ENCODE measurements at places on chromosomes 5 and 9.

- no peak for DNase-seq
Measured at GRCh38 chr5:11675184-11675583, 229.1 kb downstream of the CTNND2 start.

DNA sequence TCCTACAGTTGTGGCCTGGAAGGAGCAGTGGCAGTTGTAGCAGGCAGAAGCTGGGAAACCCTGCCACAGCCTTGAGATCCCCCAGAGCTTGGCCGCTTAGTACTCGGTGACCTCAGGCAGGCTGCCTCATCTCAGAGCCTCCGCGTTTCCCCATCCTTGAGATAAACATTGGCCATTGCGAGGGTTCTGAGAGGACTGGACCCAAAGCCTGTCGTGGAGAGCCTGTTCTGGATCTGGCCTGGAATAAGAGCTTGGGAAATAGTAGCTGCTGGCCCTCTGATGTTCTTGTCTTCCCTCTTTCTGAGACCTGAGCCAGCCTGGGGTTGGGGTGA, 1.3 kb downstream of the MIGA2 start:
- peak; percentile 46 for DNase-seq

GRCh38 chr5:138789771-138790242, 36.6 kb downstream of the CTNNA1 start:
- DNase-seq, result peak; percentile 43

DNA sequence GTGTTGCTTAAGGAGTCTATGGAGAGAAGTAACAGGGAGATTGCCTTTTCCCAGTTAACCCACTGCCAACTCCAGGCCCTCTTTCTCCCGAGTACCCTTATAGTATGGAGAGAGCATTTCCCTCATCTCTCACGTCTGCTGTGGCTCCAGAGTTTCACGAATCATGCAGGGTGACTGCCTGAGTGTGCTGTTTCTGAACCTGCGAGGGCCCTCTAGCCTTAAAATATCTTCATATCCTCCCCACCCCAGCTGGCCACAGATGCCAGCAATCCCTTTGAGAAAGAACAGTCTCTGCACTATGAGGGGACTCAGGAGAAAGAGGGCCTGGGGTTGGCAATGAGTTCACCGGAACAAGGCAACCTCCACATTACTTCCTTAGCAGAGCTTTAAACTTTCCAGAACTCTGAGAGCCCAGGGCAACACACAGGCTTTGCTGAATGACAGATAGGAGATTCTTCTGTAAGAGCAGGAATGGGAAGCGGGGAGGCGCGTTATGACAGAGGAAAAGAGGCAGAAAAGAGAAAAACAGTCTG, 81.6 kb upstream of the ANKH start:
- DNase-seq, result no peak

GRCh38 chr9:37187713-37188439, 67.5 kb downstream of the ZCCHC7 start:
- no peak for DNase-seq

- DNase-seq, result no peak
Measured at GRCh38 chr5:154049636-154050035, 10.9 kb downstream of the MFAP3 start.

- DNase-seq, result no peak
Measured at GRCh38 chr5:127254729-127255284, 35.8 kb upstream of the MEGF10 start.

DNA sequence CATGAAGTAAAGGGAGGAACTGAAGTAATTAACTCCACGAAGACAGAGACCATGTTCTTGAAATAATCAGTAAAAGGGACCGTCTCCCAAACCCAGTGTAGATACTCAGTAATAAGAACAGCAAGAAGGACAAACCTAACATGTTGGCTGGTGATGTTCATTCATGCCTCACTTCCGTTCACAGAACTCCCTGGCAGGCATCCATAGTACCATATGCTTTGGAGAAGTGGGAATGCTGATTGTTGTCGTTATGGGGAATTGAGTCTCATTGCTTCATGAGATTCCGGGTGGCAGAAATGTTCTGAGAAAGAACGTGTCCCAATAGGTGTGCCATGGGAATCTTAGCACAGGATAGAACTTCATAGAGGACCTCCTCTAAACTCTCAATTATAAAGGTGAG, 452.3 kb downstream of the ZSWIM6 start:
- DNase-seq, result no peak

- DNase-seq, result no peak
Measured at GRCh38 chr5:159833846-159834245, 82.4 kb upstream of the ADRA1B start.

- no peak for DNase-seq
Measured at GRCh38 chr5:144365885-144366284, 195.2 kb downstream of the KCTD16 start.

DNA sequence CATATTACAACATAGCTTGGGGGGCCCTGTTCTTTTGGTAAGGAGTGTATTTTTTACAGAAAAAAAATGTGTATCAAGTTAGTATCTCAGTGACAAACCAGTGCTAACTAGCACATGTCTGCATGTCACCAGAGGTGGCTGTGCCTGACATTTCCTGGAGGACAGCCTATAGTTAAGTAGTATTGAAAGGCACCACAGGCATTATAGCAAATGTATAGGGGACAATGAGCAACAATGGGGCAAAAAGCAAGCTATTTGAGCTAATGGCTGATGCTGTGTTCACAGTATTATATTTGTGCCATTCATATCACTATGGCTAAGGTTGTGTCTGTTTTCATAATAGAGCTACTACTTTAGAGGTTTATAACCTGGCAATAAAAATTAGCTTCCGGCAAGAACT, 1644.0 kb downstream of the MAT2B start:
- DNase-seq, result no peak

- DNase-seq, result no peak
Measured at GRCh38 chr5:139872052-139872766, 76.6 kb downstream of the PSD2 start.

DNA sequence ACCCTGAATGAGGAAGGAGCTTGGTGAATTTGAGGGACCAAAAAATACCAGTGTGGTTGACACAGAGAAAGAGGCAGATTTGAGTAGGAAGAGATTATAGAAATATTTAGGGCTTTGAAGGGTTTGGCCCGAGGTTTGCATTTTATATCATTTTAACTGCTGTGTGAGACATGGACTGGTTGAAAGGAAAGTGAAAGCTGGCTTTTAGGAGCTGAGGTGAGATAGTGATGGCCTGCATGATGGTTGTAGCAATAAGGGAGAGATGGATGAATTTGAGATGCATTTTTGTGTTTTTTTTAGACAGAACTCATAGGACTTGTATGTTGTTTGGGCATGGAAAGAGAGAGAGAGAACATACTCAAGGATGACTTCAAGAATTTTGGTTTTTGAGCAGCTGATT, 21.7 kb downstream of the FER start:
- no peak for DNase-seq

DNA sequence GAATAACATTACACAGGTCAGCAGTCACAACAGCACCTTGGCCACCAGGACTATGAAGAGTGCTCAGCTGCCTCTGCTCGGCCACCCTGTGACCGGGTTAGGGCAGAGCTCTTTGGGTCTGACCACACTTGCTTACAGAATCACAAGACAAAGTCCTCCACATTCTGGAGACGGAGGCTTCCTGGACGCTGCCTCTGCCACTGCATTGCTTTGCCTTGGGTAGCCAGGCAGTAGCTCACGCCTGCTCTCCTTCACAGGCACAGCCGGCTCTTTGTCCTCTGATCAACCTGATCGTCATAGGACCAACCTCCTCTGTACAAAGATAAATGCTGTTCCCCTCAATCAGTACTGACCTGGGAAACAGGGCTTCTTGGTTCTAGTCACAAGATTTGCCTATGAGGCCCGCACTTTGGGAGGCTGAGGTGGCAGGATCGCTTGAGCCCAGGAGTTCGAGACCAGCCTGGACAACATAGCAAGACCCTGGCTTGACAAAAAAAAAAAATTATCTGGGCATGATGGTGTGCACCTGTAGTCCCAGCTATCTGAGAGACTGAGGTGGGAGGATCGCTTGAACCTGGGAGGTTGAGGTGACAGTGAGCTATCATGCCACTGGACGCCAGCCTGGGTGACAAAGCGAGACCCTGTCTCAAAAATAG, 128.4 kb upstream of the IER5L start:
- DNase-seq, result no peak

DNA sequence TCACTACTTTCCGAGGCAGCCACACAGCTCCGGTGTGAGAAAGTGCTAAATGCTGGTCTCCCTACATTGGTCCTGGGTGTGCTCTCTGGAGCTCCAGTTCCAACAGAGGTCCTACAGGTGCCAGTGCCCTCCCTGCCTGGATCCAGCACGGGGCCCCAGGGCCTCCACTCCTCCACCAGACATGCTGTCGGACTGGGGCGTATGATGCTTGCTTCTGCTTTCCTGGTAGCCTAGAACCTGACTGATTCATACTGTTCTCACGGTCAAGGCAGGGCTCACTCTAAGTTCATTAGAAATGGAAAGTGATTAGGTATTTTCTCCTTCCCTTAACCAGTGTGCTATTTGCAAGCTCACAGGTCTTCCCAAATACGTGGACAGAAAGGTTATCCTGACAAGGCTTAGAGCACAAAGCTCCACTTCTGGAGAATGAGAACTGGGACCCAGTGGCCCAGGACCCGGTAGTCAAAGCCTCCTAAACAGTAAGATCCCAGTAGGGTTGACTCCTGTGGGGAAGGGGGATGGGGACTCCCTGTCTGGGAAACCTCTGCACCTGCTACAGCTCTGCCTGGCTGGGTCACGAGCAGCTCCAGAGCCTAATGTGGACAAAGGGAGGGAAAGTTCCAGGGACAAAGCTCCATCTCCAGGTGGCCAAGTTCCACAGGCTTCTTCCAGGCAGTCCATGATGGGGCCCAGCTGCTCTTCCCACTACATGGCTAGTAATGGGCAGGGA, 98.1 kb downstream of the PAX5 start:
- DNase-seq, result no peak

DNA sequence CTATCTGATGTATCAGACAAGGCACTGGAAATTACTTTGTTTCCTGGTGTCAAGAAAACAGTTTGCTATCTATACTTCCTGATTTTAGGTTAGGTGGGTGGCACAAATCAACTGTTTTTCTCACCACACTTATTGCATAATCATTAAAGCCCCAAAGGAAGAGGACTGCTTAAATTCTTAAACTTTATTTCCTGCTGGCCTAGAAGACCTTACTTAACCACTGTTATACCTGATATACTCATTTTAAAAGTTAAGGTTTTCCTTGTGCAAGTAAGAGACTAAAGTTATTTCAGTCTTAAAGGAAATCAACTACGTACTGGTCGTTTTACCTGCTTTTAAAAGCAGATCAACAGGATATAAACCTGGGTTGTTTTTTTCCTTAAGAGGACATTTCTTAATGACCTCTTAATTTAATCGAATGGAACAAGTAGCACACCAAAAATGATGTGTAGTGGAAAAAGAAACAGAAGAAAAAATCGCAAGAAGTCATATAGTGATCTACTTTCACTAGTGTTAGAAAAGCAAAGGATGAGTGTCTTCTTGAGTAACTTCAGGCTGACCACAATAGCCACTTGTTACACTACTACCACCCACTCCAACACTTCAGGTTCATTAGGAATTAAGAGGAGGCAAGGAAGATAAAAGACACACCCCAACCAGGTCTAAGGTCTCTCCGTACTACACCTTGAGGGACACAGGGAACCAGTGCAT, 974 bp downstream of the CLINT1 start:
- DNase-seq, result no peak

- no peak for DNase-seq
Measured at GRCh38 chr5:56048124-56048523, 53.4 kb upstream of the IL6ST start.

GRCh38 chr9:126471084-126471624, 142.6 kb upstream of the LMX1B start:
- no peak for DNase-seq

DNA sequence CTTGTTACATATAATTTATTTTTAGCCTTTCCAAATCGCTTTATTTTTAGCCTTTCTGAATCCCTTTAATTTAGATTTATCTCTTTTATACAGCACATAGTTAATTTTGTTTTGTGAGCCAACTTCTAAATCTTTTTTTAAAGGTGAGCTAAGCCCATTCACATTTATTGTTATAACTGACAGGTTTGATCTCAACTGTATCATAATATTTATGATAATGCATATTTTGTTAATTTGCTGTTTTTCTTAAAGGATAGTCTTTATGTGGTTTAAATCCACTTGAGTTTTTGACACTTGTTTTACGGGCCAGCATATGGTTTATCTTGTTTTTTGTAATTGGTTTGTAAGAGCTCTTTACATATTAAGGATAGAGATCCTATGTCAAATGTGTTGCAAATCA, 177.8 kb upstream of the SMIM23 start:
- no peak for DNase-seq

GRCh38 chr9:134629061-134629585, 12.5 kb upstream of the COL5A1 start:
- no peak for DNase-seq

- DNase-seq, result no peak
Measured at GRCh38 chr5:108660291-108660690, 87.4 kb upstream of the FER start.

GRCh38 chr5:32646061-32646969, 61.0 kb downstream of the SUB1 start:
- DNase-seq, result no peak

DNA sequence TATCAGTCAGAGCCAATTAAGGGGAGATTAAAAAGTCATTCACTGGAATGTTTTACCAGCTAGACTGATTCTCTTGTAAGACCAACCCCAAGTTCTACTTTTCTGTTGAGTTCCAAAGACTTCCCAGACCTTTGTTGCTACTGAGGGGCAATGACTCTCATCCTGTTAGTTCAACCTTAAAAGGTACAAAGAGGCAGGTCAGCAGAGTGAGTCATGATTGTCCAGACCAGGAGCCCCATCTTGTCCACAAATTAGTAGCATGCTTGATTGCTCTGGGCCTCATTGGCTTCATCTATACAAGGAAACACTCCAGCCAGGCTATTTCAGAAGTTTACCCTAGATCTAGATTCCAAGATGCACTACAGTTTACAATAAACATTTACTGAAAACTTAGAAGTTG, 79.9 kb upstream of the IL7R start:
- DNase-seq, result no peak

- DNase-seq, result no peak
Measured at GRCh38 chr9:87567001-87567400, 69.3 kb downstream of the DAPK1 start.

- DNase-seq, result no peak
Measured at GRCh38 chr5:135220394-135221186, 178.4 kb downstream of the MACROH2A1 start.

GRCh38 chr5:177592010-177592834, at the start of gene TMED9:
Gene TMED9 (plus strand): TSS chr5:177592203. CDS start chr5:177592215, 12 bp downstream.
- DNase-seq, result peak; percentile 94

DNA sequence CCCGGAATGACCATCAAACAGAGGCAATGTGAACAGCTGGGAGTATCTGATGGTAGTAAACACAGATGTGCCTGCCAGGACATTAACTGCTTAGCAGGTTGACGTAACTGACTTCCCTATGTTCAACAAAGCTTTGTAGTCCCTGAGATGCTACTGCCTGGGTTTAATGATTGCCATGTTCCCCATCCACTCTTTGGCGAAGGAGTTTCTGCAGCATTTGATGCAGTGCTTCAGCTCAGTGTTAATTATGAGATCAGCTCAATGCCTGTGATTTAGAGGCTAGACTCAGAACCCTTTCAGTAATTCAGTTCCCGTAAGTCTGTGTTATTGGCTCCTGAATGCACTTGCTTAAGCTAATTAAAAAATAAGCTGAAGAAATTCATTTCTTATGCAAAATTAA, 547.3 kb upstream of the ZNF608 start:
- no peak for DNase-seq

Data from AG08396 (cell line).